Right kidney (tissue), 9 donors: ENCODE measurements at places on chromosomes 2 and 18.
A peak's percentile ranks its signal among the peaks of the same experiment; 100 is the strongest.

DNA sequence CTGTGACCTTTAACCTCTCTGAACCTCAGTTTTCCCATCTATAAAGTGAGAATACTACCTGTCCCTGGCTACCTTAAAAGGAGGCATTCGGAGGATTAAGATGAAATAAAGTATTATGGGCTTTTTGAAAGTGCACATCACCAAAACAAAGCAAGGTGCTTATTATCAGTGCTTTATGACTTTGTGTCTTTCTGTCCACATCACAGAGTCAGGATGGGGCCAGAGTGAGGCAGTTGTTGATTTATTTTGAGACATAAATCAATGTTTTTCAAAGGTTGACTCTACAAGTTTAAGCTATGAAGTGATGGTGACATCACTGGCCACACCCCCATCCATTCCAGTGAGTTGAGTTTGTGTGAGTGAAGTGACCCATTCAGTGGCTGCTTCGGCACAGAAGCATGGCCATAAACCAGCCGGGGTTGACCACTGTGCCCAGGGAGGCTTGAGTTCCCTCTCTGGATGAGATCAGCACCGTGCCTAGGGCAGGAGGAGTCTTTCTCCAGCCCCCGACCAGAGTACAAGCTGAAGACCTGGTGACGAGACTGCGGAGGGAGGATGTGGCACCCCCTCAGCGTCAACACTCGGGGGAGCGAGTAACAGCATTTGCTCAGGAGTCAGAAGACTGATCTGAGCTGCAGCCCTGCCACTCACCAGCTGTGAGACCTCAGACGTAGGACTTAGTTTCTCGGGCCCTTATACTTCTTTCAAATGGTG, 89.0 kb upstream of the PPP1CB start:
- peak; percentile 60 for DNase-seq

DNA sequence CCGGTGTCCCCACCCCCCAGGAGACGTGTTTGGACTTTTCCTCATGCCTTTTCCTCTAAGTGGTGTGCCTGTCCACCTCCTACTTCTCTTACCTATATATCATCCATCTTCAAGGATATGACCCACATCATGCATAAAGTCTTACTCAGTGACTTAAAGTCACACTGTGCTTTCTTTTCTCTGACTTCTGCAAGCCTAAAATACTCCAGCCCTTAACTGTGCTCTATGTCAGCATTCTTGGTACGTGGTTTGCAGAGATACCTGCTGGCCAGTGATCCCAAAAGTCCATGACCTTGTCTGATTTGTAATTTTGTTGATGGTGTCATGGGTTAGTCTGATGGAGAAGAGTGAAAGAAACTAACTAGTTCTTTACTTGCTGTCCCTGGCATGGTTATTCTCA, 393.6 kb upstream of the NRP2 start:
- DNase-seq, result no peak

DNA sequence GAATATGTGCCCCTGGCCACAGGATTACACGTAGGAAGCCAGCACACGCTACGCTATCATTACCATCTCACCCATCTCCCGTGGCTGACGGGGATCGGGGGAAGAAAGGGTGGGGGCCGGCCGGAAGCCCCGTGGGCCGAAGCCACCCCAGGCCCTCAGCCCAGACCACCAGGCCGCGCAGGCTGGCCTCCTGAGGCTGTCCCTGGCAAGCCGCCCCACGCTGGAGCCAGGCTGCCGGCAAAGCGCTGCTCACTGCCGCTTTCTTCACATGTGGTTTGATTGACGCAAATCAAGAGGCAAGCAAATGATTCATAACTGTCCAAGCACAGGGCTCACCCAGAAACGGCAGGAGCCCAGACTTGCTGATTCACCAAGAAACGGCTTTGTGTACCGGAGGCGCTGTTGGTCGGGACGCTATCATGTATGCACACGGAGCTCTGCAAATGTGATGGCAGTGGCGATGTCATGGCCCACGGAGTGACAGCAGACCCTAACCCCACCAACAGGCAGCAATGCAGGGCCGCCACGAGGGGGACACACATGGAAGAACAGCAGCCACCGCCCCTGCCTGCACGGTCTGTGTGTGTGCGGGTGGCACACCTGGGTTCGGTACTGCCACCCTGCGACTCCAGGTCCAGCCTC, 125.7 kb downstream of the HDAC4 start:
- DNase-seq, result no peak

- no peak for DNase-seq
Measured at GRCh38 chr2:68009526-68009925, 53.3 kb downstream of the C1D start.

GRCh38 chr2:105812180-105813044, 67.7 kb downstream of the NCK2 start:
- DNase-seq, result no peak

DNA sequence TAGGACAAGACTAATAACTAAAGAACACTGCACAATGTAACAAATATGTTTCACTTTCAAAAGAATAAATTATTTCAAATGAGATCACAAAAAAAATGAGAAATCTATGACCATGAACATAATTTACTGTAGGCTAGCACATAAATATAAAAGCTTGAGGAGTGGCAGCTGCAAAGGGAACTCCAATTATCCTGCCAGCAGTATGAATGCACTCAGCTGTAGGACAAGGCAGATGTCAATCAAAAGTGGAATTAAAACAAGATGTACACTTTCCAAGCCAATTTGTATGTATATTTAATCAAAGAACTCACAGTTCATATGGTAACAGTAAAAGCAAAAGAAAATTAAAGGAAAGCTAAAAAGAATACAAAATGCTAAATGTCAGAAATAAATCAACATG, 76.6 kb upstream of the NCKAP5 start:
- no peak for DNase-seq
